ENCODE measurements at places on chromosomes 3 and 15.

- no peak for DNase-seq
These were observed 205.9 kb downstream of the P3H2 start for GRCh38 chr3:189914799-189915198.

GRCh38 chr15:94098921-94099573 is 132.3 kb upstream of the MCTP2 start:
- no peak for DNase-seq

GRCh38 chr3:20769430-20769829 is 583.4 kb upstream of the SGO1 start:
- no peak for DNase-seq

DNA sequence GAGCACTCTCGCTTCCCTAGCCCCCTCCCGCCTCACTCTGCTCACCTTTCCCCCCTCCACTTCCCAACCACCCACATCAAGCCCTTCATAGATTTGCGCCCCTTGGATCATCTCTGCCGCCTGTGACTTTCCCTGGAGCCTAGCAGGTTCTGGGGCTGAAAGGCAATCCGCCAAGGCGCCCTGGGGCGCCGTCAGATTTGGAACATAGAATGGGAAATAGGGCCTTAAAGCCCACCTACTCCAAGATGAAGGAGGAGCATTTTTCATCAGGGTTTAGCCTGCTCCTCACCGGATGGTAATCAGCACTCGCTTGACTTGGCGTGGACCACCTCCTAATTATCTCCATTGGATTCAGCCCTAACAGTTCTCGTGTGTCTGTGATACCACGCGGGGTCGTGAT is 1.3 kb downstream of the CPNE4 start:
- DNase-seq, result no peak

DNA sequence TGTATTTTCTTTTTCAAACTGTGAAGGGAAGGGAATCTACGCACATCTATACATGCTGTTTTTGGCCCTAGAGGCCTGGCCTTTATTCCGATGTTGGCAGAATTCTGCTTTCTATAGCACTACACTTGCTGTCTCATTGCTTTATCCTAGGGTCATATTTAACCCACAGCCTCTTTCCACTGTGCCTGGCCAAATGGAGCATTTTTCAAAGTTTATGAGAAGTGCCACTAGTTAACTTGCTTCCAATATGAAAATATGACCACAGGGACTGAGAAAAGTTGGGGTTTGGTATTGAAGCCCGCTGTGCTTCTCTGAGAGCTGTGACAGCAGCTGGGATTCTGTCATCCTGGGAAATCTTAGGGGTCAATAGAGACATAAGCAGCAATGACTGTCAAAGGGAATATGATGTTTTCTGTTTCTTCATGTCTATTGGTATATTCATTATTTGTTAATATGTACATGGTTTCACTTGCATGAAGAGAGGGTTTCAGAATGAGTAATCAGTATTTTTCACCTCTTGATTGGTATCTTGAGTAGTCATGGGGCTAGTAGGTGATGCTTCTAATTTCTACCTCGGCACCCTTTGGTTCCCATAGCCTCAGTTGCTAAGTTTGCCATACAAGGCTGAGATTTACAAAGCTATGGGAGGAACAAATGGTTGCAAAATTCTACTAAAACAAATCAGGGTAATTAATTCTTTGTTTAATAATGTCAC is 275.8 kb upstream of the RBMS3 start:
- no peak for DNase-seq

Measured in ELF-1 (cell line).